ENCODE measurements at places on chromosomes 6 and 20. TPM values are rescaled to one million over a fixed set of nuclear protein-coding genes. Genes with fewer than 3 reads are reported as not detected.
A peak's percentile ranks its signal among the peaks of the same experiment; 100 is the strongest.

The HLA-DMA gene
- total RNA-seq: 141 TPM

The MCHR2 gene
- total RNA-seq: not detected

The RBPJL gene
- not detected for total RNA-seq

- DNase-seq: no peak
Measured at GRCh38 chr20:5220321-5221060, 93.7 kb downstream of the CDS2 start.

- no peak for DNase-seq
Measured at GRCh38 chr6:155641603-155642002, 186.0 kb upstream of the NOX3 start.

DNA sequence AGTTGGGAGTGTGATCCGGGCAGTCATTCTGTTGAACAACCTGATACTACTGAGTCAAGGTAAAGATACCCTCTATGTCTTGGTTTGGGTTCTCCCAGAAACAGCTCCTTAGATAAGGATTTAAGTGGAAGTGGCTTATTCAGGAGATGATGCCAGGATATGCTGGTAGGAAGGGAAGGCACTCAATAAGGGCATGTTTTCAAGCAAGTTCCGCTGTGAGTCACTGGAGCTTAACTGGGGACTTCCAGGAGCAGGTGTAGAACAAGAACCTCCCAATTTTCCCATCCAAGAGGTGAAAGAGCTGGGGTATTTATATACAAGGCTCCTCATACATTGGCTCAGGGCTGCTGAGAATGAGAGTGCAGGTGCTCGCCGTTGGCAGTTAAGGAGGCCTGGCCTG lies 218.6 kb downstream of the AKAP7 start:
- no peak for DNase-seq

DNA sequence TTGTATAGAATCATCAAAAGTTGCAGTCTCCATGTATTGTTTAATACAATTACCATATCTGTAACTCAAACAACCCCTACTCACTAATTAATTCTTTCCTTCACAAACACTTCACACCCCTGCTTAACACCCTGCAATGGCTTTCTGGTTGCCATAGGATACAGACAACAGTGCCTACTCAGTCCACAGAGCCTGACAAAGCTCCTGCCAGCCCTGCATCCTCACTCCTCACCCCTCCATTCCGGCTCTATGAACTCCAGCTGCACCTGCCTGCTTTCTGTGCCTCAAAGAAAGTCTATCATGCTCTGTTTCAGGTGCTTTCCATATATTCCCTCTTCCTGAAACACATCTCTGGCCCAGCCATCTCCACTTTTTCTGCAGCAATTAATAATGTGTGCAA lies 253.4 kb downstream of the HACE1 start:
- DNase-seq: no peak

- DNase-seq: no peak
Measured at GRCh38 chr6:79435746-79436145, 101.5 kb downstream of the LCA5 start.

DNA sequence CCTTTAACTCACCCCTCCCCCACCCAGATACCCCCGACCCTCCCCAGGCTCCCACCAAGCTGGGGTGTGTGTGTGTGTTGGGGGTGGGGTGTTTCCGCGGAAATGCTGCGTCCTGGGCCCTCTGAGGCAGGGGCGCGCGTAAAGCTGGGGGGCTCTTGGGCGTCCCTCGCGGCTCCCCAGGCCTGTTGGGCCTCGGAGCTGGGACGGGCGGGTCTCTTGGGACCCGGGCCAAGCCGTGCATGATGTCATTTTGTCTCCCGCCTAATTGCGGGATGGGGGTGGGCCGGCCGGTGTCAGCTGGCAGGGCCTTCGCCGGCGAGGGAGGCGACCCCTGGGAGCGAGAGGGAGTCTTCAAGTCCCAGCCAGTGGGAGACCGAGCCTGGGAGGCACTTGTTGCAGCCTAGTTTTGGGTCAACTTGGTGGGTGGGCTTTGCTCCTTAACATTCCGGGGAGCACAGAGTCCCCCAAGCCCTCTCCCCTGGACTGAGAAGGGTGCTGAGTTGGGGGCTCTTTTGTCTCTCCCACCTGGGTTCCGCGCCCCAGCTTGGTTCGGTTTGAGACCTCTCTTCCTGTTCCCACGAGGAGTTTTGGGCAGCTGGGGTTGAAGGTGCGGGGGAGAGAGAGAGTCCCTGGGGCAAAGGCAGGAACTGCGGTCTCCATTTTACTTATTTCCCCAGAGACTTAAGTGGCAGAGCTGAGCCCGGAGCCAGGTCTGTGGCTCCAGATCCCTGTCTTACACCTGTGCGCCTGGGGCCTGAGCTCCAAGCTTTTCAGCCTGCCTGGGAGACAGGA lies 623 bp downstream of the MYBL2 start:
- peak; percentile 83 for DNase-seq

DNA sequence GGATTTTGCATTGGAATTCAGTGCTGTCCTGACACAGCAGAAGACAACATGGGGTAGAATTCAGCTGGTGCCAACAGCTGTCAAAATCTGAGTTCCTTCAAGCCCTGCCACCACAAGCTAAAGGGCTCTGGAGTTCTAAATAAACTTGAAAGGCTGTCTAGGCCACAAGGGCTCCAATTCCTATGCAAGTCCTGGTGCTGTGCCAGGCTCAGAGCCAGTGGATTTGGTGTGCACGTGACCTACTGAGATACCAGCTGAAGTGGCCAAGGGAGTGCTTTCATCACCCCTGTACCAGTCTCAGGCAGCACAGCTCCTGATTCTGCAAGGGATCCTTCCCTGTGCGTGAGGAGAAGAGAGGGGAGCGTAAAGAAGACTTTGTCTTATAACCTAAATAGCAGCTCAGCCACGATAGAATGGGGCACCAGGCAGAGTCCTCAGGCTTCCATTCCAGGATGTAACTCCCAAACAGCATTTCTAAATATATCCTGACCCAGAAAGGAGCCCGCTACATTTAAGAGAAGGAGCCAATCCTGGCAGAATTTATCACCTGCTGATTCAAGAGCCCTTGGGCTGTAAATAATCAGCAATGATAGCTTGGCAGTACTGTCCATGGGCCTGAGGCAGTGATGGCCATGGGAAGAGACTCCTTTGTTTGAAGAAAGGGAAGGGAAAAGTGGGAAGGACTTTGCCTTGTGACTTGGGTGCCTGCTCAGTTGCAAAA lies 881.2 kb upstream of the EPHA7 start:
- DNase-seq: no peak

DNA sequence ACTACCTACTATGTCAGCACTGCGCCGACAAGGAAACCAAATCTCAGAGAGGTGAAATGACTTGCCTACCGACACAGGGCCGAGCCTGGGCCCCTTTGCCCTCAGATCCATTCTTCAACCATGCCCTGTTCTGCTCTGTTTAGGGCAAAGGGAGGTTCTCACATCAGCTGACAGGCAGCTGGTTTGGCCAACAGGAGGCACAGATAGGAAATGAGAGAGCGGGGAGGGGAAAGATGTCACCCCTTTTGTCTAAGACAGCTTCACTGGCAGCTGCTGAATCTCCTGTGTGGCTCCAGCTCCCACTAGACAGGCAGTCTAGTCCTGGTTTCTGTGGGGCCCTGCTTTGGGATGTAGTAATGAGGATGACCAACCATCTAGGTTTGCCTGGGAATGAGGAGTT lies 158.7 kb downstream of the TMEM200A start:
- no peak for DNase-seq

- no peak for DNase-seq
Measured at GRCh38 chr6:15443119-15443830, 197.4 kb downstream of the JARID2 start.
